ENCODE measurements at places on chromosomes 4 and X.

DNA sequence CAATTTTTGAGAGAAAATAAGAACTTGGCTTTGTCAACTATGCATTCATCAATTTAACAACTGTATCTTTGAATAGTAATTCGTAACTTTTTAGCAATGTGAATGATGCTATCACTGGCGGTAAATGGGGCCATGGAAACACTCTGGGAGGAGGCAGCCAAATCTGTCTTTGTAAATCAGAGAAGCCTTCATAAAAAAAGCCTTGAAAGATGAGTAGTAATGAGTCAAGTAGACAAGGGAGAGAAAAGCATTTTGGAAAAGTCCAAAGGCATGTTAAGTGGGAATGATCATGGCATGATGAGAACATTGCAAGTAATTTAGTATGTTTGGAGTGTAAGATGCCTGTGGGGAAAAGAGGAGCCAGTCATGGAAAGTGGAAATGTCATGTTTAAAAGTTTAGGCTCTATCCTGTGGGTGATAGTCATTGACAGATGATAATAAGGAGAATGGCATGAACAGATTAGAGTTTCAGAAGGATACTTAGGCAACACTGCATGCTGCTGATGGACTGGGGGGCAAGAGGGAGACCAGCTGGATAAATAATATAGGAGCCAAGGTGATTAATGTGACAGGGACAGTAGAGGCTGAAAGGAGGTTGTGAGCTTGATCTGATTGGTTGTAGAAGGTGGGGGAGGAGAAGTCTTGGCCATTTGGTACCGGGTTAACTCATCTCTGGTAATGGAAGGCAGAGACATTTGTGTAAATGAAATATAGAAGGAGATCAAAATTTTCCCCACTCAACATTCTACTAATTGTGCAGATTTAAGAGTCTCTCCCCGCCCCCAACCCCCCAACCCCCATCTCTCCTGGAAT is 16.3 kb downstream of the SPRY1 start:
- DNase-seq: no peak

DNA sequence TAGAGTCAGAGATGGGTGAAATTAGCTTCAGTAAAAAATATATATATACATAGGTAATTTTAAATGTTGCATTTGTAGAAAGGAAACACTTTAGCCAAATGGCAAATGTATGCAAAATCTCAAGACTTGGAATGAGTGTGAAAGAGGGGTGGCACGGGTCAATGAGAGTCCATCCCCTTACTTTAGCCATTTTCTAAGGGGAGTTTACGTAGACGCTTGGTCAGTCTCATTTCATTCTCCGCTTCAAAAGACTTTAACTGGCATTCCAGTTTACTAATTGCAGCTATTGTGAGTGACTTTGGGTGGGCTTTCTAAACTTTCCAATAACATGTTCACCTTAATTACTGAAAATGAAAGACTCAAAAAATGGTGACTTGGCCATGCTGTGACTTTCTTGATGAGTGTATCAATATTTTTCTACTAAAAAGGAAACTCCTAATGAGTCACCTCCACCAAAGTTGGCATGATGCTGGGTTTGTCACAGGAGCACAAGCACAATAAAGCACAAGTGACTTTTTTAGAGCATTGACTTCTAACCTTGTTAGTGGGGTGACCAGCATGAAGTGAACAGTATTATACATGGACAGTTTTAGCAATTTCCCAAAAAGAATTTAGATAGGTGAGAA is 356.0 kb upstream of the RASGEF1B start:
- no peak for DNase-seq

DNA sequence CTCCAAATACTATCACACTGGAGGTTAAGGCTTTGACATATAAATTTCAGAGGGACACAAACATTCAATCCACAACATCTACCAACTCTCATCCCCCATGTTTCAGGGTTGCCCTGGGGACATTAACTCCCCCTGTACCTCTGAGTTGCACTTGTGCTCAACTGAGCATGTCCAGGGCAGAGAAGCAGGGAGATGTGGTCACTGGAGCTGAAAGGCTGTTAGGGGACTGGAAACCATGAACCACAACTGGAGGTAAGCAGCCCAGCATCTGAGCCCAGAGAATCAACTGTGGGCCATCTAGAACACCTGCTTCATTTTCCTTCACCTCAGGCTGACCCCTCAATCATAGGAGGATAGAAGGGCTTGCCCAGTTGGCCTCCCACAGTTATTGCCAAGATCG is 641.1 kb downstream of the MID1IP1 start:
- no peak for DNase-seq

GRCh38 chr4:55762819-55763218 is 56.8 kb upstream of the EXOC1L start:
- no peak for DNase-seq

DNA sequence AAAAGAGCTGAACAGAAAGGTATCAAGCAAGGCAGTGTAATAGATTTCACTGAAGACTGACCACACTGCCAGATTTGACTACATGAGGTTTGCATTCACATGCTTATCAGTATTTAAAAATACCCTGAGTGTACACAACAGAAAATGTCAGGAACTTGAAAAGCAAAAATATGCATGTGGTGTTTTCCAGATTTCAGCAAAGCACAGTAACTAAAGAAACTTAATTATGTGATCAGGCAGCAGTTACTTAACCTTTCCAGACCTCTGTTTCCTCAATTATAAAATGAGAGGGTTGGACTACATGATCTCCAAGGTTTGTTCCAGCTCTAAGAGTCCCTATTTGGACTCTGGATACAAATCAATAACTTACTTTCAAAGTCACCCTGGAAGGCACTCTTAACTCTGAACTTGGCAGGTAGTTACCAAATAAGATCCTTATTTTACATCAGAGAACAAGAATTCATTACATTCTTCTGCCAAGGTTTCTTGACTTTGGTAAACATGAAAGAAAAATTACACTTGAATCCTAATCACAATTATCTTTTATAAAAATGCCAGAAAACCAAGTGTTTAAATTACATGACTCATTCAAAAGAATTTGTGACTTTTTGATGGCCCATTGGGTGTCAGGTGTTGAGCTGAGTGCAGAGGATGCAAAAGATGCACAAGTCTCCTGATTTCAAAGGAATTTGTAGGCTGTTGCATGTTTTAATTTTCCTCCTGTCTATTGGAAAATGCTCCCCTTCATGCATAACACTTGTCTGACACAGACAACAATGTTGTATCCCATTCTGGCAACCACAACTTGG is 241.6 kb downstream of the MGST2 start:
- DNase-seq: no peak

- no peak for DNase-seq
Measured at GRCh38 chr4:172652369-172652768, 516.2 kb upstream of the GALNT7 start.

DNA sequence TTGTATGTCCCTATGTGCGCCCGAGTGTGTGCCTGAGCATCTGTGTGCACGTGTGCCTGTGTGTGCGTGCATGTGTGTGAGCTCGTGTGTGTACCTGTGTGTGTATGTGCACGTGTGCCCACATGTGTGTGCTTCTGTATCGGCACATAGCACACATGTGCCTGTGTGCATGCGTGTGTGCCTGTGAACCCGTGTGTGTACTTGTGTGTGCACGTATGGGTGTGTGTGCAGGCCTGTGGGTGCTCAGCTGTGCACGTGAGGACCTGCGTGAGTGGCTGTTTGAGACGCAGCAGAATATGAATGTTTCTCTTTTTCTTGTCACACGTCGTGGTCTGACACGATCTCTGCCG is 4.3 kb downstream of the AKAP17A start:
- DNase-seq: no peak

DNA sequence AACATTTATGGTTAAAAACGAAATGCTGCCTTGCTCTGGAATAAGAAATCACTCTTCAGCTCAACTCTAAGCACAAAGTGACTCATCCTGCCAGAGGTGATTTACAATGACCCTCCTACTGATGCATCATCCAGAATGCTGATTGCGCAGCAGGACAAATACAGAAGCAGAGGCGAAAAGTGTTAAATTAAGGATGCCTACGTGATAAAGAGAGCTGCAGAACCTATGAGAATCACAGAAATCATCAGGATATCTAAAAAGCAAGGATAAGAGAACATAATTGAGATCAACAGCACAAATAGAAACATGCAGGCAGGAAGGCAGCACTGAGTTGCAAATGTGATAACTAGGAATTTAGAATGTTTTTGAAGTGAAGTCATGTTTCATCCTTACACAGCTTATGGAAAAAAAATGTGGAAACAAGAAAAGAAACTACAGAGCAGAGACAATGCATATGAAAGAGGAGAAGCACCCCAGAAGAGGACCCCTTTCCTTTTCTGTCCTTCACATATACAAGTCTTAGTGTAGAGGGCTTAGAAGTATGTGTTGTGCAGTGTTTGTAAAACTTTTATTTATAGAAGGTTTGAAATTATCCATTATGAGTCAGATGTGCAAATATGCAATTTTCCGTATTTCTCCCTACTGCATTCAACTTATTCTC is 188.4 kb downstream of the SLC7A11 start:
- DNase-seq: no peak

- no peak for DNase-seq
Measured at GRCh38 chr4:78953769-78954666, 14.8 kb upstream of the PAQR3 start.

DNA sequence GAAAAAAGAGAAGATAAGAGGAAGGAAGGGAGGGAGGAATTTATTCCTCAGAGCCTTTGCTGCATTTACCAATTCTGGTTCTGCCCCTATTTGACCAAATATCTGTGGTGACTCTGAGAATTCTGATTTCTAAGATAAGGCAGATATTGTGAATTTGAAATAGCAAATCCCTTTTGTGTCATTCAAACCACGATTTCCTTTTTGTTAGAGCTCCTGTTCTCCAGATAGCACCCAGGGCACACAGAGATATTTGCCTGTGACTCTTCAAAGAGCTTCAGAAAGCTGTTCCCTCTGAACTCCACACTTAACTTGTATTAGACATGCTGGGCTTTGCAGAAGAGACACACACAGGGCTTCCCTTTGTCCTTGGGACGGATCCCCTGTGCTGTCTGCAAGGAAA is 272.2 kb downstream of the DHRSX start:
- no peak for DNase-seq

DNA sequence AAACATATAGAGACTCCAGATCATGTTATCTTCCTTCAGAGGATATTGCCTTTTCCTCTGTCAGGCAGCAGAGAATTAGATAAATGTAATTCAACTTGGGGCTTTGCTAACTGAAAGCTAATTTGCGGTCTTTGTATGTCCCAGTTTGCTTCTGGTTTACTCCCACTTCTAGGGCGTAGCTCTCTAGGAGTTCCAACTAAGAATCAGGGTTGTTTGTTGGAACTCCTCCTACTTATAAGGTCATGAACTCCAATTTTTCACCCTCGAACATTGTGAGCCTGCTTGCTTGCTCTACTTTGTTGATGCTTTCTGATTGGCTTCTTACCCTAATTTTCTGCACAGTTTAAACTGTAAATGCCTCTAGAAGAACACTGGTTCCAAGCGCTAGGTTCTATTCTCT is 66.1 kb downstream of the FMR1NB start:
- DNase-seq: no peak

- no peak for DNase-seq
Measured at GRCh38 chr4:147550626-147551246, 66.5 kb upstream of the TMEM184C start.

- DNase-seq: no peak
Measured at GRCh38 chr4:97998203-97998602, 145.1 kb downstream of the STPG2 start.

GRCh38 chr4:182809417-182810102 is 107.6 kb downstream of the DCTD start:
- DNase-seq: no peak

- no peak for DNase-seq
Measured at GRCh38 chr4:104766676-104767075, 272.0 kb upstream of the CXXC4 start.

DNA sequence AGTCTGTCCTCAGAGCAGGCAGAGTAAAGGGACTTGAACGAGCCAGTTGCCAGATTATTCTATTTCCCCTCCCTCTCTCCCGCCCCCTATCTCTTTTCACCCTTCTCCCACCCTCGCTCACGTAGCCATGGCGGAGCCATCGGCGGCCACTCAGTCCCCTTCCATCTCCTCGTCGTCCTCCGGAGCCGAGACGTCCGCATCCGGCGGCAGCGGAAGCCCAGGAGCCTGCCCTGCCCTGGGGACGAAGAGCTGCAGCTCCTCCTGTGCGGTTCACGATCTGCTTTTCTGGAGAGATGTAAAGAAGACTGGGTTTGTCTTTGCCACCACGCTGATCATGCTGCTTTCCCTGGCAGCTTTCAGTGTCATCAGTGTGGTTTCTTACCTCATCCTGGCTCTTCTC is 106.2 kb upstream of the SMAD1 start:
- DNase-seq: no peak

DNA sequence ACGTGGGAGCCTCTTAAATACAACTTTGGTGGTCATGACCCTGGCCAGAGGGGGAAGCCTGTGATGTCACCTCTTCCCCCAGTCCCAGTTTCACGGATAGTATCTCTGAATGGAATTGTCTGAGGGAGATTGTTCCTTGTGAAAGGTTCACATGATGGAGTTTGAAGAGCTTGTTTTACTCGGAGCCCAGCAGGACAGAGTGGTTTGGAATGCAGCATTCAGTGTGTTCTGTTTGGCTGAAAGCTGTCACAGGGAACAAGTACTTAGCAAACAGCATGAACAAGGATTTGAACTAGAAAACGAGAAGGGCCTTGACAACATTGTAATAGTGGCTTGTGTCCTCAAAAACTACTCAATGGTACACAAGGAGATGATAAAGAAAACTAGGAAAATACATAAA is 133.9 kb upstream of the CXorf66 start:
- DNase-seq: no peak

DNA sequence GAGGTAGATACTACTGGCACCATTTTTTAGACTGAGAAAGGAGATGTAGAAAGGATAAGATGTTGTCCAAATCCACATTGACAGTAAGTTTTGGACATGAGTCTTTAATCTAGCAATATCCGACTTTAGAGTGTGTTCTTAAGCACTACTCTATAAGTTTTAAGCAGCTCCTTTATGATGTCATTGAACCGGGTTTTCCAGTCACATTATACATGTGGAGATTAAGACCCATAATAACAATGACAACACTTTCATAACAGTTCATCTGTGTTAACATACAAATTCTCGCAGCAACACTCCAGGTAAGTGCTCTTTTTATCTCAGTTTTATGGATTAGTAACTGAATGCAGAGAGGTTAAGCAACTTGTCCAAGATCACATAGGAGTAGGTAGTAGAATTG is 30.3 kb upstream of the CXCL8 start:
- no peak for DNase-seq

DNA sequence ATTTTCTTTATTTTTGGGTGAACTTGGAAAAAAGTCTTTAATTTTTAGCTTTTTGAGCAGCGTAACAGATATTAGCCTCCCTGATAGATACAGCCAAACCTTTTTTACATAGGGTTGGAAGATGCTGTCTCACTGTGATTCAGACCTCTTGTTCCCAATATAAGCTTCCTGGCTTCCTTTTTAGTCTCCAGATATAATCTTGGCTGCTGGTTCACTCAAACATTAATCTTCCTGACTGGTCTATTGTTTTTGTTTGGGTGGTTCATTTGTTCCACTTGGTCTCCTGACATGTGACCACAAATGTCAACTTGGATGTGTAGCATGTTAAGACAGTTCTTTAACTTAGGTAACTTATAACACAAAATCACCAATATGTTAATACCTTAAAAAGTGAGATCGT is 23.0 kb downstream of the RPA4 start:
- DNase-seq: no peak

Data from dorsolateral prefrontal cortex (tissue), 122 donors.